ENCODE measurements at places on chromosomes 11 and 22. TPM values are rescaled to one million over a fixed set of nuclear protein-coding genes. Genes with fewer than 3 reads are reported as not detected.
A peak's percentile ranks its signal among the peaks of the same experiment; 100 is the strongest.

DNA sequence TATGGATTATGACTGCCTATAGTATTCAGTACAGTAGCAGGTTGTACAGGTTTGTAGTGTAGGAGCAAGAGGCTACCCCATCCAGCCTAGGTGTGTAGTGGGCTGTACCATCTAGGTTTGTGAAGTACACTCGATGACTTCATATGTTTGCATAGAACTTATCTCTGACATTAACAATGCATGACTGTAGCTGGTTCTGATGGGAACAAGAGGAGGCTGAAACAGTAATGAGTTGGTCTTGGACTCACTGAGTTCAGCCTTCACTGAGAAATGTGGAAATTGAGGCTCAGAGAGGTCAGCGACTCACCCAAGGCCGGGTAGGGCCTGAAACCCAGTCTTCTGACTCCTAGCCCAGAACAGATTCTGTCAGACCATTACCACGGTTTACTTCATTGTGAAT is 13.0 kb downstream of the MYO7A start:
- peak; percentile 39 for DNase-seq

DNA sequence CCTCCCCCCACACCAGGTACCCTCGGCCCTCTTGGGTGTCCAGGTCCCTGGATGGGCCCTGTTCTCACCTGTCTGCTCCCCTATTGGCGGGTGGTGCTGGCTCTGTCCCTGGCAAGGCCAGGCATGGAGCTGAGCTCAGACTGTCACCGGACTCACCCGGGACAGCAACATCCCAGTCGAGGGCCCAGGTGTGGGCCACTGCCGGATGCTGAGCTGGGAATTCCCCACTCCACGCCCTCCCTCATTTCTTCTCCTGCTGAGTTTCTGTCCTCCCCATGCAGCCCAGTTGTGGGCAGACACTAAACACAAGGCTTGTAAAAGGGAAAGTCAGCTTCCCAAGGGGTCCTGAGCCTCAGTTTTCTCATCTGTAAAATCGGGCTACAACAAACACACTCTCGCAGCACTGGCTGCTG is 2.0 kb upstream of the AP5B1 start:
- DNase-seq = no peak

DNA sequence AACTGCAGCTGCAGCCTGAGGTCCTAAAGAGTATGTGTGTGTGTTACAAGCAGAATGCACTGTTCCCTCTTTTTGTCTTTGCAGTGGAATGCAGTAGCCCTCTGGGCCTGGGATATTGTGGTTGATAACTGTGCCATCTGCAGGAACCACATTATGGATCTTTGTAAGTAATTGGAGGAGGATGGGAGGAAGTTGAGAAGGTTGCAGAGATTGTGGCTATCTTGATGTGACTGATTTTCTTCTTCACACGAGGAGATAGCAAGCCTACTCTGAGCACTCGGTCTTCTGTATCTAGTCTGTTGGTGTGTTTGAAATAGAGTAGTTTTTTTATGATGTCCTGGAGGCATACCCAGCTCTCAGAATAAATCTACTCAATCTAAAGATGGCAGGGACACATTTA is 2.3 kb downstream of the RBX1 start:
- DNase-seq = no peak

NPTXR gene
- total RNA-seq = under 0.01 TPM

RFPL2 gene
- total RNA-seq = not detected

DNA sequence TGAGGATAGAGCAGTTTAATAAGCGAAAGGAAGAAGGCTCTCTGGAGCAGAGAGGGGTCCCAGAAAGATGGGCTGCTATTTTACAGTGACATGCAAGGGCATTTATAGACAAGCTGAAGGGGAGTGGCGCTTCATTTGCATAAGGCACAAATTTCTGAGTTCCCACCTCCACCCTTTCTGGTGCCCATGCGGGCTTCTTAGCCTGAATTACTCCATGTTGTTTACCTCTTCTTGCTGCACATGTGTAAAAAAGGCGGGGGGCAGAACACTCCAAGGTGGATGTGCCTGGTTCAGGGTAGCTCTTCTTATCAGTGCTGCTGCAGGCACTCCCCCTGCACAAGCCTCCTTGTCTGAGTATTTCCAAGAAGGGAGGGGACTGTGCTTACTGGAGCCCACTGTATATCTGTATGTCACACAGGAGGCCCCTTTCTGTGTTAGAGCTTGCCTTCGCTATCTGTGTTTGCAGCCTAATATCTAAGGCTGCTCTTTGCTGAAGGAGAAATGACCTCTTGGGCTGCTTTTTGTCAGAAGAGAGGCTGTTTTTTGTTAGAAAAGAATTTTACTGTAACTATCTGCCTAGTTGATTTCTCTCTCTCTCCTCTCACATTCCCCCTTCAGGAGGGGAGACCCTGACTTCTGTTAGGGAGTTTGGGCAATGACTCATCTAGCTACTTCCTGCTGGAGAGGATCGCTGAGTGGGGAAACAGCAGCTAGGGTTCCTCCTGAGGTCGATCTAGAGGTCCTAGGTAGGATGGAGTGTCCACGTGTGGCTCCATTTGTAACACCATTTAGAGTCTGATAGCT is 1057.0 kb upstream of the CNTN5 start:
- peak; percentile 10 for DNase-seq

DNA sequence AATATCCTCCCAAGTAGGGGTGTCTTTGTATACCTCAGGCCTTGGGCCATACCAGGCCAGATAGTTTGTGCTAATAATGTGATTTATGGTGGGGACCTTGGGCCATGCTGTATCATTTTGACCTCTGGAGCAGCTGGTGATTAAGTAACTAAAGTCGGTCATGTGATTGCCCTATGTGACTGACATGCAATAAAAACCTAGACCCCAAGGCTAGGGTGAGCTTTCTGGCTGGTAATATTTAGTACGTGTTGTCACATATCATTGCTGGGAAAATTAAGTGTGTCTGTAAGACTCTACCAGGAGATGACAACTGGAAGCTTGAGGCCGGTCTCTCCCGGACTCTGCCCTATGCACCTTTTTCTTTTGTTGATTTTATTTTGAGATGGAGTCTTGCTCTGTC is 12.6 kb upstream of the TFIP11 start:
- DNase-seq = no peak

SEZ6L gene
- total RNA-seq = not detected

TMPRSS4 gene
- total RNA-seq = not detected

SLC16A8 gene
- under 0.01 TPM for total RNA-seq

MMP11 gene
- 3.4 TPM for total RNA-seq

MAFF gene
- 41.0 TPM for total RNA-seq

PATE4 gene
- total RNA-seq = not detected

GRCh38 chr11:396511-396947 is 2.5 kb downstream of the PKP3 start:
- peak; percentile 70 for DNase-seq

DNA sequence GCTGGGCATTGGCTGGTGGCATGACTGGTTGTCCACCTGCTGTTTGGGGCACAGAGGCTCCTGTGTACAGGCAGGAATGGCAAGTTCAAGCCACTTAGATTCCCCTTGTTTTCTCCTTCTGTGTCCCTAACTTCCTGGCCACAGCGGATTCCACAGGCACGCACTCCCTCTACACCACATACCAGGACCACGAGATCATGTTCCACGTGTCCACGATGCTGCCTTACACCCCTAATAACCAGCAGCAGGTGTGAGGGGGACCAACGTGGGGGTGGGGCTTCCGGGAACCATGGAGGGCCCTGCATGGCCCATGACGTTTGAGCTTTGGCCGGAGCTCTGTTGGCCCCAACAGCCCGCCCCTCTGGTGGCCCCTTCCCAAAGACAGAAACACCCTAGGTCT is 7.8 kb downstream of the SIPA1 start:
- peak; percentile 24 for DNase-seq

DNA sequence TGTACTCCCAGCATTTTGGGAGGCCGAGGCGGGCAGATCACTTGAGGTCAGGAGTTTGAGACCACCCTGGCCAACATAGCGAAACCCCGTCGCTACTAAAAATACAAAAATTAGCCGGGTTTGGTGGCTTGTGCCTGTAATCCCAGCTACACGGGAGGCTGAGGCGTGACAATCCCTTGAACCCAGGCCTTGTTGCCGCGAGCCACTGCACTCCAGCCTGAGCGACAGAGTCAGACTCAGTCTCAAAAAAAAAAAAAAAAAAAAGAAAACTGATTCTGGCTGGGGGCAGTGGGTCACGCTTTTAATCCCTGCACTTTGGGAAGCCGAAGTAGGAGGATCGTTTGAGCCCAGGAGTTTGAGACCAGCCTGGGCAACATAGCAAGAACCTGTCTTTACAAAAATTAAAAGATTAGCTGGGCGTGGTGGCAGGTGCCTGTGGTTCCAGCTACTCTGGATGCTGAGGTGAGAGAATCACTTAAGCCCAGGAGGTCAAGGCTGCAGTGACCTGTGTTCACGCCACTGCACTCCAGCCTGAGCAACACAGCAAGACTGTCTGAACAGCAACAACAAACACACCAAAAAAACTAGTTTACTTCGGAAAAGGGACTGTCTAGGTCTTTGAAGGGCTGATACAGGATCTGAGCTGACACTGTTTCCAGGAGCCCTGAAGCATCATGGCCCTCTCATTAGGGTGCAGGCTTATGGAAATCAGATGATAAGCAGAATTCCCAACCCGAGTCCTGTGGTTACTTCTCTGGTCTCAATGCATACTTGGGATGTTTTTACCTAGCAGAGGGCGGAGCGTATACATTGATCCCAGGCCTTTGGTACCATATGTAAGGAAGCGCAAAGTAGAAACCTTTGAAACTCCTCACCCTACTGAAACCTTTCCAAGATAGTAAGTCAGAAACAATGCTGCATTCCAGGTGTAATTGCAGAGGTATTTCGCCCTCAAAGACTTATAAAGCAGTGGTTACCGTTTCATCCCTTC is 1.8 kb upstream of the CHKB start:
- no peak for DNase-seq

SYNGR1 gene
- under 0.01 TPM for total RNA-seq

DNA sequence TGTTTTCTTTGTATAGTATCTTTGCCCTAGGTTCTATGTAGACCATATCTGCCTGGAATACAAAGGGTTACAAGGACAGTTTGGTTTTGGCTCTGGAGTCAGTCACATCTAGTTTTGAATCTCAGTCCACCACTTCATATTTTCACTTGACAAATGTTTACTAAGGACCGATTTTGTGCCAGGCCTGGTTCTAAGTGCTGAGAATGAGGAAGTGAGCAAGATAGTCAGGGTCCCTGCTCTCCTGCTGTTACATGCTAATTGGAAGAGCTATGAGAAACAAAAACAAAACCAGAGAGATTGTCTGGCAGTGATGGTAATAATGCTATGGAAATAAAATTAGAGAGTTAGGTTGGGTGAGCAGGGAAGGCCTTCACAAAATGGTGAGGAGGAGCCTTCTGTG is 66.1 kb upstream of the ARHGAP20 start:
- no peak for DNase-seq

DNA sequence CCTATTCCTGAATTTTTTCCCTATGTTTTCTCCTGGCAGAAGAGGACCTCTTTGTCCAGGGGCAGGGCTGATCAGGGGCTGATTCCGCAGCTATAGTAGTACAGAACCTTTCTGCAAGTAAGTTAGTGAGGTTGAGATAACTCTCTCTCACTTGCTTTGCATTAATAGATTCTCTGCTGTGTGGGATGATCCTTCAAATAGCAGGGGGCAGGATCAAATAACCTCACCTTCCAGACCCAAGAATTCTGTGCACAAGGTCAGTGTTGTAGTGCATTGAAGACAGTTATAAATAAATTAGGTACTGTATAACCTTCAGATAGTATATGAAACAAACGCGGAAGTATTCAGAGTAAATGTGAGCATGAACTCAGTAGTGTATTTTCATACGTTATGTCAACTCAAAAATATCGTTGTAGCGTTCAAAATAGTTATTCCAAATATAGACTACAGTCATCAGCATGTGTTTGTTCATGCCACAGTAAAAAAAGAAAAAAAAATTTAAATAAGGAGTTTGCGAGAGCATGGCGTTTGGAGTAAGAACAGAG is 278 bp downstream of the MMP26 start:
- DNase-seq = no peak

DNA sequence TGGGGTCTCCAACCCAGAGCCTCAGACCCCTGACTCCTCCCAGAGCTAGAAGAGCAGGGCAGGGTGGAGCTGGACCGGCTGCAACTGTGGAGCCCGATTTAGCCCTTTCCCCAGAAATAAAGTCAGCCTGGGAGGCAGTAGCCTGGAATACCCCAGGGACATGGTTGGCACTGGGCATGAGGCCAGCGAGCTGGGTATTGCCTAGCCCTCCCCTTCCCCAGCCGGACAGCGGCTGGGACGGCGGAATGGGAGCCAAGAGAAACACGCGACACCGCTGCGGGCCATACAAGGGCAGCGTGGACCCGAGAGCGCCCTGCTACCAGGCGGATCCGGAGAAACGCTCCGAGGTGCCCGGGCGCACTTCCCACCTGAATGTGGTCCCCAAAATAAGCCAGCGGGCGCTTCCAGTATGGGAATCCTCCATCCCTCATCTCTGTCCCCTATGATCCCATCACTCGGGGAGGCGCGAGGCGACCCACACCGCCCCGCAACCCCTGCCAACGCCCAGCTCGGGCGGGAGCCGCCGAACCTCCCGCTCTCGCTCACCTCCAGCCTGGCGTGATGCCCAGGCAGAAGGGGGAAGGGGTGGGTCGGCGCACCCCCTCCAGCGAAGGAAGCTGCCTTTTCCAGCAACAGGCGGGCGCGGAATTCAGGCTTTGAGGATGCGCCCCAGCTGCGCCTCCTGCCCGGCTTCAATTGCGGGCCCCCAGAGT is 758 bp downstream of the MCAM start:
- DNase-seq = peak; percentile 55

DNA sequence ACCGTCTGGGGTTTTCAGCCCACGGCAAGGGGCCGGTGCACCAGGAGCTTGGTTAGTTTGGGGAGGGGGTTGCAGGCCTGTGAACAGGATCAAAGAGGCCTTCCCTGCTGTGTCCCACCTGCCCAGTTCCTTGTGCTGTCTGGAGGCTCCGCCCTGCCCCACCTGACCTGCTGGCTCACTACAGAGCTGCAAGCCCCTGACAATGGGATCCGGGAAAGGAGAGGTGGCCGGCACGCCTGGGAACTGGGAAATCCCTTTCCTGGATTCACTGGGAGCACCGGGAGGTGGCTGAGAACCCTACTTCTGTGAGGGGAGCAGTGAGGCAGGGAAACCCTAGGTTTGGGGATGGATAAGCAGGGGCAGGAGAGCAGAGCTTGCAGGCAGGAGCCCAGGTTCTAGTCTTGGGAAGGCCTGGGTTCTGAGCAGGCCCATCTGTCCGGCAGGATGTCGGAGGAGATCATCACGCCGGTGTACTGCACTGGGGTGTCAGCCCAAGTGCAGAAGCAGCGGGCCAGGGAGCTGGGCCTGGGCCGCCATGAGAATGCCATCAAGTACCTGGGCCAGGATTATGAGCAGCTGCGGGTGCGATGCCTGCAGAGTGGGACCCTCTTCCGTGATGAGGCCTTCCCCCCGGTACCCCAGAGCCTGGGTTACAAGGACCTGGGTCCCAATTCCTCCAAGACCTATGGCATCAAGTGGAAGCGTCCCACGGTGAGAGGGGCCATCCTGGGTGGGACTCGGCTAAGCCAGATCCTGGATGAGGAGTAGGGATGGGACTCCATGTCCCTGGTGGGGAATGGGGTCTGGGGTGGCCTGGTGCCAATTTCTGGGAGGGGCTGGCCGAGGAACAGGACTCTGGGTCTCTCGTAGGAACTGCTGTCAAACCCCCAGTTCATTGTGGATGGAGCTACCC is 786 bp downstream of the CAPN1 start:
- peak; percentile 60 for DNase-seq

GRCh38 chr11:76694664-76695063 is 24.1 kb upstream of the LRRC32 start:
- DNase-seq = peak; percentile 88

EFCAB6 gene
- total RNA-seq = 0.22 TPM

- no peak for DNase-seq
These were observed 75.1 kb upstream of the CADM1 start for GRCh38 chr11:115579181-115579825.

SCGB1A1 gene
- total RNA-seq = not detected

ABCC8 gene
- not detected for total RNA-seq

DERL3 gene
- 0.40 TPM for total RNA-seq

SF3B2 gene
- total RNA-seq = 63.5 TPM

APOL5 gene
- total RNA-seq = not detected
